Liver (tissue), 10 donors: ENCODE measurements at places on chromosomes 3 and 15.

DNA sequence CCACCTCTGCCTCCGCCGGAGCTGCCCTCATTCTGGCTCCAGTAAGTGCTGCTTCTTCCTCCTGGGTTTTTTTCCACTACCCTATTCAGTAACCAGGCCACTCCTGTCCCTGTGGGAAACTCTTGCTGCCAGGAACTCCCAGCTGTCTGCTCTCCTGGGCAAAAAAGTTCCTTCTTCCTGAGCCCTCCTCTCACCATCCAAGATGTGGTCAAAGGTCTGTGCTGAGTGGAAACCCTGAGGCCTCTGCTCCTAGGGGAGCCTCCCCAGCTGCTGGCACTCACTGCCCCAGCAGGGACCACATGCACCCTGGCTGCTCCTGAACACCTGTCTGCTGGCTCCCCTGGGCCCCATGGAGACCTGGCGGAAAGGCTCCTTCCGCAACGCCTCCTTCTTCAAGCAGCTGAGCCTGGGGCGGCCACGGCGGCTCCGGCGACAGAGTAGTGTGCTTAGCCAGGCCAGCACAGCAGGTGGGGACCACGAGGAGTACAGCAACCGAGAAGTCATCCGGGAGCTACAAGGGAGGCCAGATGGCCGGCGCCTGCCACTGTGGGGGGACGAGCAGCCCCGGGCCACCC lies 454 bp downstream of the C15orf62 start:
- no peak for DNase-seq

- no peak for DNase-seq
Observed at GRCh38 chr15:25469377-25469776, 30.6 kb upstream of the UBE3A start.

DNA sequence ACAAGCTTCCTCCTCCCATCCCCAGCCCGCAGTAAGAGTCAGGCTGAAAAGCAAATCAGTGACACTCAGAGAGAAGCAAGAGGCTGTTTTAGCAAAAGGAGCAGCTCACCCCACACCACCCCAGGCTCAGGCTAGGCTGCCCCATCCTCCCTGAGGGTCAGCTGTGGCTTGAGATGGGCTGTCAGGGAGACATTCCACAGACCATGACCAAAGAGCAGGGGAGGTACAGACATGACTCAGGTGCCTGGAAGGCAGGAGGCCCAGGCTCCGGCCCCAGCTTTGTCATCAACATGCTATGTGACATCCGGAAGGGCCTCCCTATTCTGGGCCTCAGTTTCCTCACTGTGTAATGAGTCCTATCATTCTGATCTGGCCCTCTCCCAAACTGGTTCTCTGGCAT lies 24.7 kb downstream of the HCN4 start:
- no peak for DNase-seq

DNA sequence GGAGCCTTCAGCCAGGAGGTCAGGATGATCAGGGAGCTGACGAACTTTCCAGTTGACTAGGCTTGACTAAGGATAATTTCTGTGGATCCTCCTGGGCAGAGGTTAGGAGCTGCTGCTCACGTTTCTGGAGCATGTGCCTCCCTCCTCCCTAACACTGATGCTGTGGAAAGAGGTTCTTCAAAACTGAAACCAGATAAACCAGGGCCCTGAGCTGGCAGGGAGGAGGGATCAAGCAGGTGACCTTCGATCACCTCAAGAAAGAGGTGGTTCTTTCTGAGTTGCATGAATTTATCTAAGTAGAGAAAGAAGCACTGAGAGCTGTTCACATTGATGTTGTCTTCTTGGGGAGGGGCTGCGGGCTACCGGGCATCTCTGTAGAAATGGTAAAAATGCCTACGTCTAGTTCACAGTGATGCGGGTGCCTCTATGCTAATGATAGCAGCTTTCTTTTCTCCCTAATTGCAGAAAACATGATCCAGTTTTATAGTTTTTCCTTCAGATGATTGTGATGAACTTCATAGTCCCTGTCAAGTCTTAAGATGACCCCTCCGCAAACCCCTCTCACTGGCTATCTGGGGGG lies 332.7 kb upstream of the LRRFIP2 start:
- no peak for DNase-seq

GRCh38 chr3:159916052-159916451 lies 72.6 kb upstream of the IL12A start:
- DNase-seq, result no peak

DNA sequence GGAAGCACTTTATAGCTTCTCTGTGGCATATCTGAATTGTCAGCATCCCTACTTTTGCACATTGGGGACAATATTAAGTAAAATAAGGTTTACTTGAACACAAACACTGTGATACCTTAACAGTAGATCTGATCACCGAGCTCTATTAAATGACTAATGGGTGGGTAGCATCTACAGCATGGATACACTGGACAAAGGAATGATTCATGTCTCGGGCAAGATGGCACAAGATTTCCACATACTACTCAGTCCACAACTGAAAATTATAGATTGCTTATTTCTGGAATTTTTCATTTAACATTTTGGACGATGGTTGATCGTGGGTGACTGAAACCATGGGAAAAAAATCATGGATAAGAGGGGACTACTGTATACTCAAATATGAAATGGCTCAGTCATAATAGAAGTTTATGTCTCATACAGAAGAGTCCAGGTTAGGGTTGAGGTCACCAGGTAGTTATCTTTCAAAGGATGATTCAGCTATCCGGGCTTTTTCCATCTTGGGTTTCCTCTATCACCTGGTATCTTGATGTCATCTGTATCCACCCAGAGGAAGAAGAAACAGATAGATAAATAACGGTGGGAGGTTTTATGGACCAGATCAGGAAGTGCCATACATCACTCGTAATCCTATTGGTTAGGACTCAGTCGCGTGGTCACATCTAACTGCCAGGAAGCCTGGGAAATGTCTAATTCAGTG lies 320.0 kb upstream of the RARB start:
- no peak for DNase-seq

DNA sequence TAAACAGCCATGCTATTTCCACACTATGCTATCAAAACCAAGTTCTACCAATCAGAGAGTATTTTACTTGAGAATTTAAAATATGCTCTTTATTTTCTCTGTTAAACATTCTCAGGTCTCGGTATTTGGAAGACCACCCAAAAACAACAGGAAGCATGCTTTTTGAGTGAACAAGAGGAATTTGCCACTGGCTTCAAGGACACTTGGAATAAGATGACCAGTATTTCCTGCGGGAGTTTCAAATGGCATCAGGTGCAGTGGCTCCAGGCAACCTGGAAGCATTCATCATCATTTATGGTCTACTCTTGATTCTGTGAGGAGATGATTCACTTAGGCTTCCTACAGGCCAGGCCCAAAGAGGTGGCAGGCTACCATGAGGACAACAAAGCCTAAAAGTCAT lies 305.7 kb upstream of the ATP11B start:
- DNase-seq, result no peak
